Glutamatergic neuron (in vitro differentiated cells): ENCODE measurements at places on chromosomes 6 and 20.

DNA sequence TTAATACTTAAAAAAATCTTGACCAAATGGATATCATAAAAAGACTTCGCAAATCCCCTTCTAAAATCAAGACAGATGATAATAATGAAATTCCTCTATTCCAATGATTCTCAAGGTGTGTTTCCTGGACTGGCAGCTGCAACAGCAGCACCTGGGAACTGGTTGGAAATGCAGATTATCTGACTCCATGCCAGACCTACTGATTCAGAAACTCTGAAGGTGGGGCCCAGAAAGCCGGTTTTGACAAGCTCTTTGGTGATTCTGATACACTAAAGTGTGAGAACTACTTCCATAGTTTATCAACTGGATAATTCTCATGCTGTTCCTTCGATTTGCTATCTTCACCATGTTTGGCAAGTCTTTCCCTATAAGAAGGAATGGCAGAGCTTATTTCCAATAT is 252.1 kb downstream of the COL12A1 start:
- DNase-seq: no peak

DNA sequence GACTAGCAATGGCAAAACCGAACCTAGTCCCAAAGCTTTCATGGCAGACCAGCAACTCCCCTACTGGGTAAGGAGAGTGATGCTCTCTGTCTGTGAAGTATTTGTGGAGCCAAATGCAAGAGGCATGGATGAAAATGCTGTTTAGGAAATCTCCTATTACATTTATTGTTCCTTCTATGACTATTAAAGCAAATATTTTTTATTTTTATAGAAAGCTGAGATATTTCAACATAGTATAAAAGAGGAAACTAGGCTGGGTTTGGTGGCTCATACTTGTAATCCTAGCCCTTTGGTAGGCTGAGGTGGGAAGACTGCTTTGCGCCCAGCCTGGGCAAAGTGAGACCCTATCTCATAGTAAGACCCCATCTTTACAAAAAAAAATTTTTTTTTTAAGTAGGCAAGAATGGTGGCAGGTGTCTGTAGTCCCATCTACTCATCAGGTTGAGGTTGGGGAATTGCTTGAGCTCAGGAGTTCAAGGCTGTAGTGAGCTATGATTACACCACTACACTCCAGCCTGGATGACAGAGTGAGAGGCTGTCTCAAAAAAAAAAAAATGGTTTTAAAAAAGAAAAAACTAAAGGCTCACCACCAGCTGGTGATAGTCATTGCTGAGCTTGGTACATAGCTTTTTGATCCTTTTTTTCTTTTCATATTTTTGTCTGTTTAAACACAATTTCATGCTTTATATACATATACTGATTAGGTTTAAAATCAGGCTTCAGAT is 11.3 kb downstream of the KDM1B start:
- no peak for DNase-seq

DNA sequence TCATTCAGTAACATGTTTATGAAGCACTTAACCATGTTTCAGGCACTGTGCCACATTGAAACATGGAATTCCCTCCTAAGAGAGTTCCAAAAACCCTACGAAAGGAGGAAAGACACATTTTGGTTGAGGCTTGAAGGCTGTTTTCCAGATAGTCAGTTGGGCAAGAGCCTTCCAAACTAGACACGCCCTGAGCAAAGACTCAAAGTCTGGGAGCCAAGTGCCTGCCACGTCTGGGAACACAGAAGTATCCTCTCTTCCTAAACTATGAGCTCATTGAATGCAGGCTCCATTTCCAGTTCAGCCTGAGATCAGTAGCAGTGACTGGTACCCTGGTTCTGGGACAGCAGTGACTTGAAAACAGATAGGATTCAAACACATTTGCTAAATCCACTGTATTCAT is 74.5 kb upstream of the FAM8A1 start:
- no peak for DNase-seq

DNA sequence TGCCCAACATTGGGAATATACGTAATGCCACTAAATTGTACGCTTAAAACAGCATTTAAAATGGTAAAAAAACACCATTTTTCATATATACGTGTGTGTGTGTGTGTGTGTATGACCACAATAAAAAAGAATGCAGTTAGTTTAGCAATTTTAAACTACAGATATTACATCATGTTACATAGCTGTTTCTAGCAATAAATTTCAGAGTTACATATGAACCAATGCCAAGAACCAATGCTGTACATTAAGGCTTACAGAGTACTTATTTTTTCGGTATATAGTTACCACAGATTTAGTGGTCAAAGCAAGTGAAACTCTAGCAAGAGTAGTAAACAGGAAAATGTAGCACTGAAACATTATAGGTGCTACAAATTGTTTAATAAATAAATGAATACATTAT is 119.3 kb downstream of the PDE10A start:
- DNase-seq: no peak

- no peak for DNase-seq
These were observed 250.8 kb downstream of the LAMA2 start for GRCh38 chr6:129133770-129134192.

GRCh38 chr6:143139239-143139784 is 78.6 kb downstream of the AIG1 start:
- no peak for DNase-seq

DNA sequence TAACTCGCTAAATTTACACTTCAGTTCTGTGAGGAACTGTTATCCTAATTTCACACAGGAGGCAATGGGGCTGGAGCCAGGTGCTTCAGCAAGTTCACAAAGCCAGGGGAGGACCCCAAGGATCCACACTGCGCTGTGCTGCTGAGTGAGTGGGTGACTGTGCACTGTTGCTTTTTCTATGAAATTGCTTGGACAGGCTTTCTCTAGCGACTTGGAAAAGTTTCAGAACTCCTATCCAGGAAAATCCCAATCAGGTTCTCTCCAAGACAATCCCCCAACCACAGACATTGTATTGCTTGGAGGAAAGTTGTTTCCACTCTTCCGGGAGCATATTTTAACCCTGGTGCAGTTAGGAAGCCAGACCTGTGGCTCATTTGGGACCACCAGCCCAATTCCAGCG is 175.9 kb upstream of the CST7 start:
- DNase-seq: no peak

GRCh38 chr6:3928111-3928510 is 78.9 kb downstream of the FAM50B start:
- no peak for DNase-seq

- DNase-seq: no peak
These were observed 172.3 kb downstream of the TMEM242 start for GRCh38 chr6:157151029-157151428.

GRCh38 chr6:153074761-153075160 is 56.3 kb downstream of the RGS17 start:
- DNase-seq: no peak

DNA sequence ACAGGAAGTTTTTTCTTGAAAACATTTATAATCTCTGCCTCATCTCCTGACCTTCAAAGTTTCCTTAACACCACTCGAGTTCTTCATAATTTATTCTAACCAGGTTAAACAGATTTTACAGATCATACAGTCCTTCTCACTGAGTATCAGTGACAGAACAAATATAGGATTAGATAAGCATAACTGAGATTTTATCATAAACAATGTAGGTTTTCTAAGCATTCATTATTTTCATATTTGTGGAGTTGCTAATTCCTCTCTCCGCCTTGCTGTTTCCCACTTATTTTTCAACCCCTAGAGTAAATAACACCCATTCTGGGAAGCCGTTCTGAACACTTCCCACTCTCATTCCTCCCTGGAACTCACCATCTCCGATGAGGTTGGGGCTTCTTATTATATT is 229.9 kb downstream of the HACE1 start:
- no peak for DNase-seq

- no peak for DNase-seq
These were observed 63.8 kb upstream of the UST start for GRCh38 chr6:148682990-148683389.

- DNase-seq: no peak
These were observed 10.8 kb upstream of the EEF1E1 start for GRCh38 chr6:8113131-8113654.

- no peak for DNase-seq
These were observed 61.2 kb downstream of the PPP1R14C start for GRCh38 chr6:150203871-150204545.

DNA sequence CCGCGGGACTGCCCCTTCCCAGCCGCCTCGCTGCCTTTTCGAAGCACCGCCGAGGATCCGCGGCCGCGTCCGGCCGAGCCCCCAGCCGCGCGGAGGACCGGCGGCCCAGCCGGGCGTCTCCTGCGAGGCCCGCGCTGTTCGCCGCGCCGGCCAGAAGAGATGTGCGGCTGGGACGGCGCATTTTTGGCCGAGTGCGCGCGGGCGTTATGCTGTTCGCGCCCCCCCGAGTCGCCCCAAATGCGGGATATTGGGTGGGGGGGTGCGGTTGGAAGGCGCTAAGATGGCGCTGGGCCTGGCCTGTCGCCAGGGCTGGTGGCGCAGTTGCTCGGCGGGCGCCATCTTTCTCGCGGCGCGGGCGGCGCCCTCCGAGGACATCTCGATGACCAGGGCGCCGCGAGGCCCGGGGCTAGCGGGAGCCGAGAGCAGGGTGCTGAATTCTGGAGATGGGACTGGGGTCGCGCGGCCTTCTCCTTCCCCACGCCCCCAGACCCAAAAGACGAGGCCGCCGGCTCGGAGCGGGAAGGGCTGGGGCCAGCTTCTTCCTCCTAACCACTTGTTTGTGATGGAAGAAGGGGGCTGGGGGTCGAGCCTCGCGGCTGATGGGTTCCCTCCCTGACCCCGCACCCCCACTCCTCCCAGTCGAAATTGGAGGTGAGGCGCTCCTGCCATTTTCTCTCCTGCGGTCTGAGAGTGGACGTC is 1.5 kb downstream of the BICRAL start:
- DNase-seq: peak; percentile 70

DNA sequence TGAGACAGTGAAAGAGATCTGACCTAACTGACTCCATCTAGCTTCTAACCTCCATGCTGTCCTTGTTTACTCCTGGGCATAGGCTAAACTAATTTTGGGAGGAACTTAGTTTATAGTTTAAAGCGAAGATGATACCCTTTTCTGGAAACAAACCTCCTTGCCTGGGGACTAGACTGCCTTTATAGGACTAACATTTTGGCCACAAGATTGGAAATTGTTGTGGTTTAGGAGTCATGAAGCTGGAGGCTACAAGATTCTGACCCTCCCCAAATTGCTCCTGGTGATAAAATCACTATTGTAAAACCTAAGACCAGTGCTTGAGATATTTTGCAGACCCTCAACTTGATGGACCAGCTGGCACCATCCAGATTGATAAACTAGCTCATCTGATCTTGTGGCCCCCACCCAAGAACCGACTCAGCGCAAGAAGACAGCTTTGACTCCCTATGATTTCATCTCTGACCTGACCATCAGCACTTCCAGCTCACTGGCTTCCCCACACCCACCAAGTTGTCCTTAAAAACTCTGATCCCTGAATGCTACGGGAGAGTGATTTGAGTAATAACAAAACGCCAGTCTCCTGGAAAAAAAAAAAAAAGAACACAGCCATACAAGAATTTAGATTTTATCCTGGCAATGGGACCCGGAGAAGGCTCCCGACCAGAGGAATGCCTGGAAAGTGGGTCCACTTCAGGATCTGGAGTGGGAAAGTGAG is 63.0 kb downstream of the ABHD12 start:
- DNase-seq: no peak

- no peak for DNase-seq
These were observed 36.8 kb upstream of the CDKAL1 start for GRCh38 chr6:20497216-20498040.

GRCh38 chr6:2958776-2959175 is 12.6 kb downstream of the SERPINB6 start:
- no peak for DNase-seq

DNA sequence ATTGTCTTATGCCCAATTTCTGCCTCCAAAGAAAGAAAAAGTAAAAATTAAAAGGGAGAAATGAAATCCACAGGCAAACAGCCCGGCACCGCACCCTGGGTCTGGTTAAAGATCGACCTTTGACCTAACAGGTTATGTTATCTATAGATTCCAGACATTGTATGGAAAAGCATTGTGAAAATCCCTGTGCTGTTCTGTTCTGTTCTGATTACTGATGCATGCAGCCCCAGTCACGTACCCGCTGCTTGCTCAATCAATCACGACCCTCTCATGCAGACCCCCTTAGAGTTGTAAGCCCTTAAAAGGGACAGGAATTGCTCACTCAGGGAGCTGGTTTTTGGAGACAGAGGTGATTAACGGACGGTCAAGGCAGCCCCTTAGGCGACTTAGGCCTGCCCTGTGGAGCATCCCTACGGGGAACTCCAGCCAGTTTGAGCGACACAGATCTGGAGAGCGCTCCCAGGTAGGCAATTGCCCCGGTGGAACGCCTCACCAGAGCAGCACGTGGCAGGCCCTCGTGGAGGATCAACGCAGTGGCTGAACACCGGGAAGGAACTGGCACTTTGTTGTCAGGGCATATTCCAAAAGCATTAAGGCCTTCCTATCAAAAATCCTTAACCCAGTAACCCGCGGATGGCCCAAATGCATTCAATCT is 12.0 kb upstream of the HFE start:
- no peak for DNase-seq

- DNase-seq: no peak
These were observed 12.0 kb upstream of the THBS2 start for GRCh38 chr6:169265486-169266131.

DNA sequence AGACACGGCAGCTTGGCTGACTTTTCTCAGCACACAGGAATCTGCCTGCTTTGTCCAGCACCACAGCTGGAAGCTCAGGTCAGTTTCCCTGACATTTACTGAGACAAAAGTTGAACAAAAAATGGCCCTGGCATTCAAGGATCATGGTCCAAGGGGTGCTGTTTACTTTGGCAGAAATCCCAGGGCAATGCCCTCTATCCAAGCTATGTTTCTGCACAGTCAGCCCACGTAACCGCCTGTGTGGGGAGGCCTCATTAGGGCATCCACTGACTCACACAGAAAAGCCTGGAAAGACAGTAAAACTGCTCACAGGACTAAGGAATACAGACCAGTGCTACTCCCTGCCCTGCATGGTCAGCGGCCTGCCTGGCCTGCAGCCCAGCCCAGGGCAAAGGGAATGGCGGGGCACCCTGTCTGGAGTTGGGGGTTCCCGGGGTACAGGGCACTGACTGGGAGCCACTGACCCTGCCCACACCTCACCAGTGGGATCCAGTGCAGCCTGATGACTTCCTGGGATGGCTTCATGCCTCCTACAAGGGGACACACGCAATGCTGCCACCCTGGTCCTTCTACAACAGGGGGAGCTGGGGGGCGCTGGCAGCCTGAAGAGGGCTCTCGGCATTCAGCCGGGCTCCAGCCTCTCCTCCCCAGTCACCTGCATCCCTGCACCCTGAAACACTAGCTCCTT is 77.1 kb downstream of the NINL start:
- no peak for DNase-seq

DNA sequence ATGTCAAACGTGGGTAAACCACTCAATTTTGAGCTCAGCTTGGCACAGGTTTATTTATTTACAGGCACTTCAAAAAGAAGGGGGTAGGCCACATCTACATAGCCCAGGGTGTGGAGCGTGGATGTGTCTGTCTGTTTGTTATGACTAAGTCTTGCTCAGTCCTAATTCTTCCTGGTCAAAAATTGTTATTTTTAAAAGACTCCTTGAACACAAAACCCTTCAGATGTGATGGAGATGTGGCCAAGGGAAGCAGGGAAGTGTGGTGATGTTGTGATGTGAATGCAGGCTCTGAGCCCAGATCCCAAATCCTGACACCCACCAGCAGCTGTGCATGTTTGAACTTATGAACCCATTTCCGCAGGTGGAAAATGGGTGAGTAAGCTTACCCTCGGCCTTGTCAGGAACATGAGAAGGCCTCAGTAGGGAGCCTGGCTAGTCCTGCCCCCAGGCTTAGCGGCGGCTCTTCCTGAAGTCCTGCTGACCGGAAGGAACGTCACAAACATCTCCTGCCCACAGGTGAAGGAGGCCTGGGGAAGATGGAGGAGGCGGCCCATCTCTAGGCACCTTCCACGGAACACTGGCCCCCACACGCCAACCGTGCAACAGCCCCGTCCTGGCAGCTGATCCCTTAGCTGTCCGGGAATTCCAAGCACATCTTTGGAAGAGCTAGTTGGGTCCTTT is 119.7 kb downstream of the MYLK4 start:
- no peak for DNase-seq
